ENCODE measurements at places on chromosomes 1 and 21.

DNA sequence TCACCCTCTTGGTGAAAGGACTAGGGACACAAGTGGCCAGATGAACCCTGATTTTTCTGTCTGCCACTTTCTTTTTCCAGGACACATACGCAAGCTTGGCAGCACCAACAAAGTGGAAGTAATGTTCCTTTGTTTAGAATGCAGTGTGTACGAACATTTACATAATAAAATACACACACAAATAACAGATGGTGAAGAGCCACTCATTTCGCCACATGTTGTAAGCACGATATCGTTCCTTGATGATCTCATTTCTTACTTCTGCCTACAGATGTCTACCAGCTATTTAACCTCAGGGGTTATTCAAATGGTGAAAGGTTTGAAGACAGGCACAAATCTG lies 670.2 kb upstream of the CXADR start:
- DNase-seq, result no peak

GRCh38 chr1:215824245-215824644 lies 257.1 kb downstream of the KCTD3 start:
- no peak for DNase-seq

DNA sequence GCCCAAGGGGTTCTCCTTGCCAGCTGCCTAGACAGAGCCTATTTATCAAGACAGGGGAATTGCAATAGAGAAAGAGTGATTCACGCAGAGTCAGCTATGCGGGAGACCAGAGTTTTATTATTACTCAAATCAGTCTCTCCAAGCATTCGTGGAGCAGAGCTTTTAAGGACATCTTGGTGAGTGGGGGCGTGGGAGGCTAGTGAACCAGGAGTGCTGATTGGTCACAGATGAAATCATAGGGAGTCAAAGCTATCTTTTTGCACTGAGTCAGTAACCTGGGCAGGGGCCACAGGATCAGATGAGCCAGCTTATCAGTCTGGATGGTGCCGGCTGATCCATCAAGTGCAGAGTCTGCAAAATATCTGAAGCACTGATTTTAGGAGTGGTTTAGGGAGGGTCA lies 64.8 kb upstream of the MRPS6 start:
- DNase-seq, result peak; percentile 65

GRCh38 chr1:189656628-189657530 lies 820.8 kb downstream of the BRINP3 start:
- no peak for DNase-seq

DNA sequence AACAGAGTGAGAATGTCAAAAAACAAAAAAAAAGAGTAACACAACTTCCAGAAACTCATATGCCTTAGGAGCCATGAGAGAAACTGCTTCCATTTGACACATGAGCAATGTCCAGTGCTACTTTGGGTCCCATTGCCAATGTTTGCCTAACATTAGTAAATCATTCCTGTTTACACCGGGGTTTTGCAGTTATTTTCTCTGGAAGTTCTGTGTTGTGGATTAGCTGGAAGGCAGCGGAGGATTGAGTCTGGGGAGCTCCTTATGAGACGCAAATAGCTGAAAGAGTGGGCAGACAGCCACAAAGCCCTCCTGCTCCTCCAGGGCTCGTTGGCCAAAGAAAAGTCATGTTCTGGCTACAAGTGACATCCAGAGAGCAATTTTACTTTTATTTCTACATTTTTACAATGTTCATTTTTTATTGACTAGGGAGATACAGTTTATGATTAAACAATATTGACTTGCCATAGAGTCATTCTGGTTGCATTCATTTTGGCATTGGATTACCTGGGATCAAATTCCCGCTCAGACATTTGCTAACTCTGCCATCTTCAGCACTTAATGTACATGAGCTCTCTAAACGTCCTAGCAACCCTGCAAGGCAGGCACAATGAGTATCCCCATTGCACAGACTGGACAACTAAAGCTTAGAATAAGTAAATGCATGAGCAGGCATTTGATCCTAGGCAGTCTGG lies 66.4 kb upstream of the GALNT2 start:
- no peak for DNase-seq

DNA sequence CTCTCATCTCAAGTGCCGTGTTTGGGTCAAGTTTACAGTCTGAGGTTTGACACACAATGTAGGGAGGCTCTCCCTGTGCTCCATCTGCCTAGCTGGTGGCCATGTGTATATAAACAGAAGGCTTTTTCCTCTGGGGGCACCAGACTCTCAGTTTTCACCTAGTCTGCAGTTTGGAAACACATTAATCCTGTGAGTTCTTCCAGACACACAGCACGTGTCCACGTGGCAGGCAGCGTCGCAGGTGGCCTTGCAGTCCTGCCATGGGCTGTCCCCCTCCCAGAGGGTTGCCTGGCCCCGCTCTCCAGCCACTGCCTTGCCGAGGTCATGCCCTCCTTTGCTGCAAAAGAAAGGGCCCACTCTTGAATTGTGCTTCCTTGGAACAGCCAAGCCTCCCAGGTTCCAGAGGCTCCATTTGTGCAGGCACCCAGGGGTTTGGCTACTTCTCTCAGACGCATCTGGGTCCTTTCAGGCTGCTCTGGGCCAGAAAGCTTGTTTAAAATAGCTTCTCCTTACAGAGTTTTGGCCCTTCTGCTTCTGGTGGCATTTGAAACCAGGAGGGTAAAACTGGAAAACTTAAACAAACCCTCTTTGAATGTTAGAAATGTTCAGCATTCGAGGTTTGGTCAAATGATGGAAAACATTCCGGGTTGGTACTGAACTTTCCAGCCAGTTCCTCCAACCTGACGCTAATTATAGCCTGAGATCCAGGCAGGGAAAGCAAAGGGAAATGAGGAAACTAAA lies 4.4 kb upstream of the RUNX1 start:
- no peak for DNase-seq

DNA sequence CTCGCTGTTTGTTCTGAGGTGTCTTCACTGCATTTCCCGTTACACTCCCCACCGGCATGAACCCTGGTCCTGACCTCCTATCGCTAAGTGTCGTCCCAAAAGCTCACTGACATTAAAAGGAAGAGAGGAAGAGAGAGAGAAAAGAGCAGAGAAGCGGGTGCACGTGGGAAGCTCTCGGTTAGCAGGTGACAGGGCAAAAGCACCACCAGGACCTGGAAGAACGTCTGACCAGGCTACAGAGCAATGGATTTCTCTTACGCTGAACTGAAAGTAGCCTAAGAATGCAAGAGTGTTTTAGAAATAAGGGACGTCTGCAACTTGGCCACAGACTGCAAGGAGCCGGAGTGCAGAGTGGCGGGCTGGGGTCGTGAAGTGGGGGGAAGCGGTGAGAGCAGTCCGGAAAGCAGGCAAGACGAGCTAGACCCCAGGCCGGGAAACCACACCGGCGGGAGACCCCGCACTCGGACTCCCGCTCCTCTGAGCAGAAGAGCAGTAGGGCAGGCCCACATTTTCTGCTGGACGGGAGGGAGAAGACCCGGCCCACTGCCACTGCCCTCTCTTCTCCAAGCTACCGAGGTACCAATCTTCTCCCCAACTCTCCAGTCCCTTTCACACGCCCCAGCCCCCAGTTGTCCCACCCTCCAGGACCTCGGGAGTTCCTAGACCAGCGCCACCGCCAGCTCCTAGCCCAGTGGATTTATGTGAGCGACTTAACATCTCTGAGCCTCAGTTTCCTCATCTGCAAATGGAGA lies 8.3 kb upstream of the MPZL1 start:
- peak; percentile 15 for DNase-seq

- no peak for DNase-seq
Observed at GRCh38 chr1:154418062-154418921, 13.1 kb downstream of the IL6R start.

DNA sequence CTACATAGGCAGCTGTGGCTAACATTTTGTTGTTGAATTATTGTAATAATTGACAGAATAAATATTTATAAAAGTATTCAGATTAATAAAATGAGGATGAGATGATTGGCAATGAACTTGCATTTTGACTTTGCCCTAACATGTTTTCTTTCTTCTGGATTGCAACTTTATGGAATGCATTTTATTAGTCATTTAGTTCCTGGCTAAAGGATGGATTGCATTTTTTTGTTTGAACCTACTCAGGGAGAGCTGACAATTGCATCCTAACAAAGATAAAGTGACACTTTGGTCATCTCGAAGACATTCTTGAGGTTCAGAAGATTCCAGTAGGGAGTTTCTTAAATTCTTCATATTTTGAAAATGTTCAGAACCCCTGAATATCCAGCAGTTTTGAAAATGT lies 37.5 kb downstream of the PGM1 start:
- no peak for DNase-seq

DNA sequence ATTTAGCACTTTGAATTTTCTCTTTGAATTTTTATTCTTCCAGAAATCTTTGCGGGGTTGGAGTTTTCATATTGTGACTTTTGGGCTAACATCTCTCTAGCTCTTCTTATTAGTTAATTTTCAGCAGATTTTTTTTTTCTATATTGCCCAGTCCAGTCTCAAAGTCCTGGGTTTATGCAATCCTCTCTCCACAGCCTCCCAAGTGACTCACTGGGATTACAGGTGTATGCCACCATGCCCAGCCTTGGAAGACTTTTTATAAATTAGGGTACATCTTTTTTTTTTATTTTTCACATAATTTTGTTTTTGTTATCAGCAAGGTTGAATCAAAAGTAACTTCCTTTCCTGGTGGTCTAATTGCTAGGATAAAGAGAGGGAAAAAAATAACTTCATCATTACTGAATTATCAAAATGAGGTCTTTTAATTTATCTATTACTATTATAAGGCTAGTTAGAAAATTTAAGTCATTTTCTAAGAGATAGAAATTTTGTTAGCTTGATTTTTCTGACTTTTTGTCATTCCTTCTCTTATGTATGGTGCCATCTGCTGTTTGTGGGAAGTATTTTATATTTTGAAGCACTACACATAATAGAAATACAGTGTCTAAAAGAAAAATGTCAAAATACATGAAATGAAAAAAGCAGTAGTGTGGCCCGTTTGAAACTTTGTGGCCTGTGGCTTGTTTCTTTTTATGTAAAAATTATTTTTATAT lies 273.4 kb upstream of the CACYBP start:
- peak; percentile 3 for DNase-seq

GRCh38 chr1:168974117-168974516 lies 132.4 kb upstream of the ATP1B1 start:
- DNase-seq, result no peak

DNA sequence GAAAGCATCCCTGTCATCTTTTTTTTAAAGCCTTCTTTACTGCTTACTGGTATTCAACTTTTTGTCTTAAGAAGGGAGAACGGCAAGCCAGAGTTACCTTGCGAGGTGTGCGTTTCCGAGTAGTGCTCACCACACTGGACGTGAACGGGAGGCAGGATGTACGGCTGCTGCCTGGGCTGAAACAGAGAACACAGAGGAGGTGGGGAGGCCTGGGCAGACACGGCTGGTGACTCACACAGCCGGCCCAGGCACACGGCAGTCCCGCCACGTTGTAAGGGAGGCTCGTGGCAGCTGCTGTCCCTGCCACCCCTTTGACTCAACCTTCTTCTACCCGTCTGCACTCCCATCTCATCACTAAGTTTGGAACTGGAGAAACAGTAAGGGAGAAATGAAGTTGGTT lies 105.8 kb downstream of the SMYD2 start:
- peak; percentile 46 for DNase-seq

DNA sequence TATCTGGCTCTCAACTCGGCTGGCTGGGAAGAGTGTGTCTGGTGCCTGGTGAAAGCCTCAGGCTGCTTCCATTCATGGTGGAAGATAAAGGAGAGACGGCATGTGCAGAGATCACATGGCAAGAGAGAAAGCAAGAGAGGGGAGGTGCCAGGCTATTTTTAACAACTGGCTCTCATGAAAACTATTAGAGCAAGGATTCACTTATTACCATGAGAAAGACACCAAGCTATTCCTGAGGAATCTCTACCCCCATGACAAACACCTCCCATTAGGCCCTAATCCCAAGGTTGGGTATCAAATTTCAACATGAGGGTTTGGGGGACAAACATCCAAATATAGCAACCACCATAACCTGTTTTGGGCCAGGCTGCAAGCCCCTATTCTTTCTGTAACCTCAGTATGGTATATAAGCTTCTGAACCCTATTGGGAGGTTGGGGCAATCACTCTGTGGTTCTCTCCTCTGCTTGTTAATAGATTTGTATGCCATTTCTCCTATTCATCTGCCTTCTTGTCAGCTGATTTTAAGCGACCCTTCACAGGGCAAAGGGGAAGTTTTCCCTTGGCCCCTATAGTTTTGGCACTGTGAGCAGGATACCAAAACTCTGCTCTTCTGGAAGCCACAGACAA lies 179.0 kb upstream of the TNR start:
- DNase-seq, result no peak

- DNase-seq, result peak; percentile 62
Observed at GRCh38 chr1:9670085-9670484, 18.6 kb downstream of the PIK3CD start.

- no peak for DNase-seq
Observed at GRCh38 chr1:36663772-36664430, 181.2 kb upstream of the CSF3R start.

GRCh38 chr1:57422271-57423134 lies 1.4 kb downstream of the DAB1 start:
- no peak for DNase-seq

DNA sequence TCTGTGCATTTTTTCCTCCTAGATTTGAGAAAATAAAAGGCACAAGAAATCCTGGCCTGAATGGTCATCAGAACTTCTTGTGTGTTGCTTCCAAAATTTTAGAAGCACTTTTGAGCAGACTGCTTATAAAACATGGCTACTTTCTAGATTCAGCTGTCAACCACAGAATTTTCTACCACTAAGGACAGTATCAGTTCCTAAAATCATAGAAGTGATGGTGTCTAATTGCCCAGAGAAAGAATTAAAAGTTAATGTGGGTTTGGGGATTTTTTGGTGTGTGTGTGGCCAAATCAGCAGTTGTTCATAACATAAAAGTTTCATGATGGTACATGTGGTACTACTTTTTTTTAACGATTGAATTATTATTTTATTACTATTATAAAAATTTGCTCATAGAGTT lies 171.4 kb upstream of the SNX7 start:
- no peak for DNase-seq
